RKO (cell line): ENCODE measurements at places on chromosomes 2 and 18.

GRCh38 chr2:44632931-44633689 lies 271.4 kb downstream of the CAMKMT start:
- no peak for DNase-seq

DNA sequence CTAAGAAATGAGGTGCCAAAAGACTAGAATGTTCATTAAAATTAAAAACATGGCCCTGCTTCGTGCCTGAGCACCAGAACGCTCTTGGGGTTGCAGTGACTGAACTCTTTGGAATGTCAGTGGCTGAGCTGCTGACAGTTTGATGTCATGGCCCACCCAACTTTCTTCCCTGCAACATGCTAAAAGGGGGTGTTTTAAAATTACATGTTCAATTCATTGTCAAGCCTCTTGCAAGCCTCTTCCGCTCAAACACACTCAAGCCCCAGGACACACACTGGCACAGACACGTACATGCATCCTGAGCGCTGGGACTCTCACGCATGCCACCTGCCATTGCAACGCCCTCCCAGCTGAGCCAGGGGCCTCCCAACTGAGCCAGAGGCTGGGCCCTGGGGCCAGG lies 12.6 kb downstream of the RUFY4 start:
- DNase-seq = no peak

DNA sequence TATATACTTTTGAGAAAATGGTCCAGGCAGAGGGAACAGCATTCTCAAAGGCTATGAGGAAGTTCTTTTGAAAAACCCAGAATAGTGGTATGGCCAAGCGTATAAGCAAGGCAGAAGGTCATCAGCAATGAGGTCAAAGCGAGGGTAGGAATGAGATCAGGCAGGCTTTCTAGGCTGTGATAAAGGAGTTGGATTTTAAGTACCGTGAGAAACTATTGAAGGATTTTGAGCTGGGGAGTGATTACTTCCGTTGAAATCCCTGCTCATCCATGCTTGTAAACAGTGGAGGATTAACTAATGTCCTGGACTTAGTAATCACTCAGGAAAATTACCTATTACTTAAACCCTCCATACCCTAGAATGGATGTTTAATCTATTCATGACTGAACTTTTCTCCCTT lies 50.2 kb downstream of the EMILIN2 start:
- DNase-seq = no peak

DNA sequence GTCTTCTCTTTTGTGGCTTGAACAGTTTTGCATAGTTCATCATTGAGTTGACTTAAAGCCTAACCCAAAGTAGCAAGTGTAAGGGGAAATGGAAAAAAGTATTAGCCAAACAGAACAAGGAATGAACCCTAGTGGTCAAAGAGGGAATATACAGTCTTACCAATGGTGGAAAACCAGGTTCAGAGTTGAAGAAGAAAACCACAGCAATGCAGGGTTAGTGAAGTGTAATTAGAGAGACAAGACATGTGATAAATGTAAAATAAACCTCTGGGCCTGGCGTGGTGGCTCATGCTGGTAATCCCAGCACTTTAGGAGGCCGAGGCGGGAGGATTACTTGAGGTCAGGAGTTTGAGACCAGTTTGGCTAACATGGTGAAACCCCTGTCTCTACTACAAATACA lies 2.4 kb downstream of the TTN start:
- DNase-seq = peak; percentile 70

DNA sequence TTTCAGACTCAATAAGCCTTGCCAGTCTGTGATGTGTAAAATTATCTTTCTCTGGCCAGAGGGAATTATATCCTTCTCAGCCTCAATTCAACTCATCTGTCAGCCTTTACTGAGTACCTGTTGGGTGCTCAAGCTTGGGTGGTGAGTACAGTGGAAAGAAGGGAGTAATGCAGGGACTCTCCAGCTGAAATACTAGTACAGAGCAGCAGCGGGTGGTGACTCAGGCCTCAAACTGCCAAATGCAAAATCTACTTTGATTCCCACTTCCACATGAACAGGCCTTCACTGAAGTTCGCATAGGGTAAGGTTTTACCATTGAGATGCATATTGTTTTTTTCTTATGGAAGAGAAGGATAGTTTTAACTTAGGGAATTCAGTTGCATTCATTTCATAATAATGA lies 326.8 kb downstream of the LRRTM1 start:
- no peak for DNase-seq

DNA sequence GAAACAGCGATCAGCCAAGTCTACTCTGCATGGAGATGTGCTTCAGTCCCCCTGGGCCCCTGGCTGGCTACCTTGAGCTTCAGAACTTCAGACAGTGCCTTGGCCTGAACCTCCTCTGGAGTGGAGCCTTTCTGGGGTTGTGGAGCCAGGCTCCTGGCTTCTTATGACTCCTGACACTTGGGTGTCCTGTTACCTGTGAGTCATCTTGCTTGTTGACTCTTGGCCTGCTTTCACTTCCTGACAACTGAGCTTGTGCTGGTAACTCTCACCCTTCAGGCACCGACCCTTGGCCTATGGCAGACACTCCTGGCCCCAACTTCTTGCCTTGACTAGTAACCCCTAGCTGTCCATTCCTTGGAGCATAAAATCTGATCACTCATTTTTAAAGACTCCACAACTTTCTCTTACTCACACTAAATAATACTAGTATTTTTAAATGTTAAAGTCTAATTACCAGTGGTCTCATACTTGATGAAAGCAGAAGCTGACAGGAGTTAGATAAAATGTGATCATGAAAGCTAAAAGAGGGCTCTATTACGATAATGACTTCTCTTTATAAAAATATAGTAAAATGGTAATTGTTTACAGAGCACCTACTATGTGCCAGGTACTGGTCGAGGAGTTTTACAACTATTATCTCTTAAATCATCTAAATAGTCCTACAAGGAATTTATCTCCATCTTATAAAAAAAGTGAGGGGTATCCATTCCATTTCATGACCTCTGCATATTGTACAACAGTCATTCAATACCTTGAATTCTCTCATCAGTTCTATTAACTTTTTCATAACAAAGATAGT lies 46.3 kb upstream of the VIT start:
- DNase-seq = peak; percentile 92

DNA sequence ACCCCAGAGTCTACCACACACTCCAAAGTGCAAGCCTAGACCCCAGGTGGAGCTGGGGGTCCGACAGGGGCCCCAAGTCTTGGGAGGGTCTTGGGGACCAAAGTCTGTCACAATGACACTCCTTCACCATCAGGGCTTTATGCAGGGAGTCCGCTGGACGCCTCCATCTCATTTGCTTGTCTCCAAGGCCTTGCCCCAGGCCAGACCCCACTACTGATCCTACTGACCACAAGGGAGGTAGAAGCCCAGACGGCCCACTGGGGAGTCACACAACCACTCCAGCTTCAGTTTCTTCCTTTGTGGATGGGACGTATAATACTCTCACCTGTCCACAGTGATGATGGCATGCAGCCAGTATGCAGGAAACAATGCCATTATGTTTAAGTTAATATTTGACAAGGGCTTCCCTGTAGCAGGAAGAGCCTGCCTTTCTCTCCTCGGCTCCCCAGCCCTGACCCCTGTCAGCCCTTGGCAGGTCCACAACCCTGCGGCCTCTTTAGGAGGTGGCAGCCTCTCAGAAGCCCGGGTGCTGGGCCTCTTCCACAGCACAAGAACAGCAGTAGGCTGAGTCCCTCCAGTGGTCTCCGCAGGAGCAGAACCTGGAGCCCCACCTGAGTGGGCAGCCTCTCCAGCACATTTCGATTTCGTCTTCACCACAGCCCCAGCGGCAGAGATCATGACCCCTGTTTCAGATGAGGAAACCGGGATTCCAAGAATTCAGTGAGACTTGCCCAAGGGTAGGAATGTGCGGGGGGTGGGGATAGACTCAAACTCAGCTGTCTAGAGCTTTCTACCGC lies 6.5 kb downstream of the BIN1 start:
- no peak for DNase-seq

- no peak for DNase-seq
Measured at GRCh38 chr18:3319399-3319798, 57.5 kb downstream of the MYL12B start.

DNA sequence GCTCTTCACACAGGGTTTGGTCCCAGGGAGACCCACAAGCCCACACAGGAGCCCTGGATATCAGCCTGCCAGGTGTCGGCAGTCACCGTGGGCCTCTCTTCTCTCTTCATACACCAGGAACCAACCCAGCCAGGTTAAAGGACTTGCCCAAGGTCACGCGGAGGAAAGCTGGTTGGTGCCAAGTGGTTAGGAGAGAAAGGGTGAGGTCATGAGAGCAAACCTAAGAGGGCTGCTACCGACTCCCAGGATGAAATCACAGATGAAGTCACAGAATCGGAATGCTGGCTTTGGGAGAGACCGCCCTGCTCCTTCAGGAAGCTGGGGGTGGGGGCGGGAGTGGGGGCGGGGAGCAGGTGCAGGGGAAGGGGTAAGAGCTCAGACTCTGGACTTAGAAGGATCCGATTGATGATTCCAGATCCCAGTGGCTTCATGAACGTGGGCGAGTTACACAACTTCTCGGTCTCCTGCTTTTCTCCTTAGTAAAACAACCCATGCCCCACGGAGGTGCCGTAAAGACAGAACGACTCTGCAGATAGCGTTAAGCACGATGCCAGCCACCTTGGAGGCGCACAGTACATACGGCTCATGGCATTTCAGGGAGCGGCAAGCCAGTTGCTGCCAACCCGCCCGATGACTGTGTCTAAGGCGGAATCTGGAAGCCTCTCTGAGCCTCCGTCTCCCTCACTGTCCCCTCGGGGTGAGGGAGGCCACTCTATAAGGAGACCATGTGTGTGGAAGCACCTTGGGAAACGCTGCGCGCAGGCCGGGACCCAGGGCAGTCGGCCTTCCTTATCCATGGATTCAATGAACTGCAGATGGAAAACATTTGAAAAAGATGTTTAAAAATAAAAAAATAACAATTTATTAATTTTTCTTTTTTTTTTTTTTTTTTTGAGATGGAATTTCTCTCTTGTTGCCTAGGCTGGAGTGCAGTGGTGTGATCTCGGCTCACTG lies 23.0 kb upstream of the TAF1B start:
- peak; percentile 65 for DNase-seq

DNA sequence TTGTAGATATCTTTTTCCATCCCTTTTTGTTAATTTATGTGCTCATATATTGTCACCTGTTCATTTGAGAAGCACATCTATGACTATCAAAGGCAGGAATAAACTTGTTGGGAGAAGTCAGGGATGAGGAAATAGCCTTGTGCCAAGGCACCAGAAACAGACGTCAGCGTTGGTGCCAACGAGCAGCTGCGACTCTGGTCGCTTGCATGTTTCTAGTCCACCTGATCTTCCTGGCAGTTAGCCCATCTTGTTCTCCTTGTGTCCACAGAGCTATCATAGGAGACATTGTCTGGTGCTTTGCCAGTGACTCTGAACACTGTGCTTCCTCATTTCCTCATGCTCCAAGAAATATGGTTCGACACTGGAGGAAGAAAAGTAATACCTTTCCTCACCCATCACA lies 374.4 kb downstream of the PTPRM start:
- DNase-seq = no peak

- no peak for DNase-seq
Measured at GRCh38 chr2:217864963-217865772, 137.6 kb downstream of the TNS1 start.

GRCh38 chr2:220985561-220985960 lies 586.5 kb downstream of the EPHA4 start:
- DNase-seq = no peak

DNA sequence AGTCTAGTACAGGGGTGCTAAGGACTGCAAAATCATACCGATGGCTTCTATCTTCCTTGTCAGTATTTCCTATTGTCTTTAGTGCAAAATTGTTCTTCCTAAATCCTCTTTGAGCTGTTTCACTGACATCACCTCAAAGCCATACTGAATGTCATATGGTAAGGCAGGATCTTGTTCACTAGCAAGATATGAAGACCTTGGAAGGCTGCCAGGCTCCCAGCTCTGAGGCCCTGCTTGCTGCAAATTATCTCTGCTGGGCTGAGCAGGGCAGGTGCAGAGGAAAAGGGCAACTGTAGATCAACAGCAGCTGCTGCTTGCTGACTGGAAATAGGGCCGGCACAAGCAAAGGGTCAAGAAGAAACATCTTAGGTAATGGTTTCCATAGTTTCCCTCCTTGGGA lies 58.2 kb downstream of the PMAIP1 start:
- DNase-seq = peak; percentile 3

GRCh38 chr2:58708565-58708964 lies 467.4 kb upstream of the FANCL start:
- peak; percentile 6 for DNase-seq

DNA sequence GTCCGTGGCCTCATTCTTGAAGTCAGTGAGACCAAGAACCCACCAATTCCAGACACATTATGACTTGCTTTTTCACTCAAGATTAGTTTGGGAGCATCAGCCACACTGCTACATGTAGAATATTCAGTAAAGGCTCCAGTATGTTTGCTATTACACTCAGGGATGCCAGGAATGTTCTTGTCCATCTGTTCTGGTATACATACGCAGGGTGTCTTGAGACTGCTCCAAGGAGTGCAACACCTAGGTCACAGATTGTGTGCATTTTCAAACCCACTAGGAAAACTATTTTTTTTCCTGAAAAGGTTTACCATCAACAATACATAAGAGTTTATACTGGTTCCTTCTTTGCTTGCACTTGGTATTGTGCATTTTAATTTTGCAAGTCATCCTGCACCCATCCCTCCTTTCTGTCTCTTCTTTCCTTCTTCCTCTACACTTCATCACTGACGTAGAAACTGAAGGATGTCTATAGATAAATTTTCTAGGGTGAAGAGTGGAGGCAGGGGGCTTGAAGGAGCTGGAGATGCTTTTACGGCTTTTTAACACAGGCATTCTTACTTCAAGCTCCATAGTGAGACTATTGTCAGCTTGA lies 35.3 kb upstream of the MAP2 start:
- DNase-seq = no peak

GRCh38 chr2:240986787-240987411 lies 11.5 kb upstream of the SNED1 start:
- DNase-seq = no peak

DNA sequence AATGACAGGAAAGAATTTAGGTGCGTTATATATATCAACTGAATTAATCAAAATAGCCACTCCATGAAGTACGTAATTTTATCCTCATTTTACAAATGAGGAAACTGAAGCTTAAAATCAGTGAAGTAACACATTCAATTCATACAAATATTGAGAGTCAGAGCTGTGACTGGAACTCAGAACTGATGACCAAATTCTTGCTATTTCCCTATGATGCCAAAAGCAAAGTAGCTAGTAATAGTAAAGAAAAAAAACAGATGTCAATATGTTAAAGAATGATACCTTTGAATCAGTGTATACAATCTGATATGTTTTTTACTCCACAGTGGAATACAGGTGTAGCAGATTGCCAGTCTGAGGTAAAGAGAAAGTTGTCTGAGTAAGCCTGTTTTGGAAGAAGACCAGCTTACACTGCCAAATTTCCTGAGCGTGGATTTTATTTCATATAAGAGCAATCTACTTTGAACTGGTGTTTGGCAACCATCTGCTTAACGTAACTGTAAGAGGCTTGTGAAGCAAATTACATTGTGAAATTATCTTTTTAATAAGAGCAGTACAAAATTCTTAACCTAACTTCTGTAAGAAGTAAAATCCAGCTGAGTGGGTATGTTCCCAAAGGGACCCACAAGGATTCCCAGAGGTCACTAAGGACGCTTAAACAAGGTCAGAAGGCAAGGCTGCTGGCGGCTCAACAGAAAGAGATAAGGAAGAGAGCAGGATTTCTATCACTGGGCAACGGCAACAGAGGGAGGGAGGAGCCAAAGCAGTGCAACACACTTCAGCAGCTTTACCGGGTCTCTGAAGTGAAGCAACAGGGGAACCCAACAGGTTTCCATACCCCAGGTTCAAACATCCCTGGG lies 85.6 kb downstream of the IKZF2 start:
- DNase-seq = no peak

GRCh38 chr2:44377486-44377885 lies 15.7 kb downstream of the CAMKMT start:
- DNase-seq = no peak
